ENCODE measurements at places on chromosomes 3 and 15.
A peak's percentile ranks its signal among the peaks of the same experiment; 100 is the strongest.

- no peak for ATAC-seq
Observed at GRCh38 chr3:37737134-37737533, 124.5 kb upstream of the CTDSPL start.

- ATAC-seq = no peak
Observed at GRCh38 chr15:34047893-34048775, 9.1 kb upstream of the AVEN start.

DNA sequence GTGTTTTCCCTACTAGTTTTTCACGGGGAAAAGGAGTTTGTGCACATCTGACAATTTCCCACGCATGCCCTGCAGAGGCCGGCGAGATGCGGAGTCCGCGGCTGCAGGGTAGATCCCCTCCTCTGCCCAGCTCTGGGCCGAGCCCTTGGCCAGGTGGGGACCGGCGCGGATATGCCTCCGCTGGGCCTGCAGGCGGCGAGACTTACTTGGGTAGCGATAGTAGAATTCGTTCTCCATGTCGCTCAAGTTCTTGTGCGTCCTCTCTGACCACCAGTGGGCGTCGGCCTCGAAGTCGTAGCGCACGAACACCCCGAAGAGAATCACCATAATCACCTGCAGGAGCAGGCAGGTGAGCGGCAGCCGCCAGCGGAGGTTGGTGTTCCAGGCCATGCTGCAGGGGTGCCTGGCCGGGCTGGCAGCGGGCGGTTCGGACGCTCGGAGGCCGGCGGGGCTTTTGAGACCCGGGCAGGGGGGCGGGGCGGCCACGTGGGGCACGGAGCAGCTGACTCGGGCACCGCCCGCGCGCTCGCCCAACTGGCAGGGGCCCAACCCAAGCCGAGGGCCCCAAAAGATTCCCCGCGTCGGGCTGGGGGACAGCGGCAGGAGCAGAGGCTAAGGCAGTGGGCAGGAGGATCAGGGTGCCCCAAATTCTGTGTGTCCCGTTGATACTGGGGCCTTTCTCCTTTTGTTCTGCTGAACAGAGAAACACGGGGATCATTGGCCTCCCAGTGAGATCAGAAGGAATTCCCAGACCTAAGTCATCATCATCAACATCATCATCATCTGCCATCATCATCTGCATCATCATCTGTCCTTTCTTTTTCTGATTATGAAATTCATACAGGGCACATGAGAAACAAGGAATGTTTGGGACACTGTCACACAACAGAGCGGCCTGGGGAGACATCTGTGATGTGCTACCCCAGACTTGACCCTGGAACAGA lies at the start of gene RHCG:
Gene RHCG, minus strand, starts transcription at position 429 of the 944 bp plus-strand sequence. Its CDS starts 39 bp downstream, at position 390.
- peak; percentile 80 for ATAC-seq

DNA sequence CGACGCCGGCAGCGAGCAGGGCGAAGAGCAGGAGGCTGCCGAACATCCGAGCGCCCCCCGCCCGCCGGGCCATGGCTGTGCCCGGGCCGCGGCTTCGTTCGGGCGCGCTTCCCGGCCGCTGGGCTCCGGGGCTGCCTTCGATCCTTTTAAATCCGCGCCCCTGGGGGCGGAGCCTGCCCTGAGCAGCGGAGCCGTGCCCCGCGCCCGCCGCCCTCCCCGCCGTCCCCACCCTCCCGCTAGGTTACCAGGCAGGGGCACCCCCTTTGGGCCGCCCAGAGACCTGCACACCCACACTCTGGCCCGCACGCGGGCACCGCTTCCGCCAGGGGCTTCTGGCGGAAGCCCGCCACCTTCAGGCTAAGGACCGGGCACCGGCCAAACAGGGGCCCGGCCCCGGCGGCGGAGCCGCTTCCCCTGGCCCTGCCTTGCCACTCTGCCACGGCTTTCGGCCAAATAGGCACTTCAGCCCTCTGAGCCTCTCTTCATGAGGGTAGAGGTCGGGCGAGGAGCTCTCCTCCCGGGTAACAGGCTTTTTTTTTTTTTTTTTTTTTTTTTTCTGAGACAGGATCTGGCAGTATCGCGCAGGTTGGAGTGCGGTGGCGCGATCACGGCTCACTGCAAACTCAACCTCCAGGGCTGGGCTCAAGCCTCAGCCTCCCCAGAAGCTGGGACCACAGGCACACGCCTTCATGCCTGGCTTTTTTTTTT lies at the start of gene NMB:
Gene NMB, minus strand, starts transcription at position 120 of the 708 bp plus-strand sequence. Its CDS starts 47 bp downstream, at position 73.
- ATAC-seq = peak; percentile 35

- no peak for ATAC-seq
Observed at GRCh38 chr3:4006288-4006687, 207.1 kb downstream of the LRRN1 start.

- ATAC-seq = no peak
Observed at GRCh38 chr15:98034731-98035130, 74.2 kb downstream of the ARRDC4 start.

- no peak for ATAC-seq
Observed at GRCh38 chr15:70523616-70524015, 239.7 kb downstream of the UACA start.

- ATAC-seq = no peak
Observed at GRCh38 chr15:93233710-93234109, 144.7 kb upstream of the RGMA start.

DNA sequence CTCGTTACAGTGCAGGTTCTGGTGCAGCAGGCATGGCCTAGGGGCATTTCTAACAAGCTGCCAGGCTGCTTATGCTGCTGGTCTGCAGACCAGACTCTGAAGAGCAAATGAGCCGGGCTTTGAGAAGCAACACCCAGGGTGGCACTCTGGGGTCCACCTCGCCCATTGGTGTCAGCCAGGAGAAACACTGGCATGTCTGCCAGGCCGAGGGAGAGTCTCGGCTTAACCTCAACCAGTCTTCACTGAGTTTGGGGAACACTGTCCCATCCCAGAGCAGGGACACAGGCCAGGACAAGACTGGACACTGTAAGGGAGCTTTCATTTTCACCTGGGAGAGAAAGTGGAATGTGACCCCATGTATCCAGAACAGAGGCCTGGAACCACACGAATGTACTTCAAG lies 93.4 kb downstream of the TOP2B start:
- no peak for ATAC-seq

DNA sequence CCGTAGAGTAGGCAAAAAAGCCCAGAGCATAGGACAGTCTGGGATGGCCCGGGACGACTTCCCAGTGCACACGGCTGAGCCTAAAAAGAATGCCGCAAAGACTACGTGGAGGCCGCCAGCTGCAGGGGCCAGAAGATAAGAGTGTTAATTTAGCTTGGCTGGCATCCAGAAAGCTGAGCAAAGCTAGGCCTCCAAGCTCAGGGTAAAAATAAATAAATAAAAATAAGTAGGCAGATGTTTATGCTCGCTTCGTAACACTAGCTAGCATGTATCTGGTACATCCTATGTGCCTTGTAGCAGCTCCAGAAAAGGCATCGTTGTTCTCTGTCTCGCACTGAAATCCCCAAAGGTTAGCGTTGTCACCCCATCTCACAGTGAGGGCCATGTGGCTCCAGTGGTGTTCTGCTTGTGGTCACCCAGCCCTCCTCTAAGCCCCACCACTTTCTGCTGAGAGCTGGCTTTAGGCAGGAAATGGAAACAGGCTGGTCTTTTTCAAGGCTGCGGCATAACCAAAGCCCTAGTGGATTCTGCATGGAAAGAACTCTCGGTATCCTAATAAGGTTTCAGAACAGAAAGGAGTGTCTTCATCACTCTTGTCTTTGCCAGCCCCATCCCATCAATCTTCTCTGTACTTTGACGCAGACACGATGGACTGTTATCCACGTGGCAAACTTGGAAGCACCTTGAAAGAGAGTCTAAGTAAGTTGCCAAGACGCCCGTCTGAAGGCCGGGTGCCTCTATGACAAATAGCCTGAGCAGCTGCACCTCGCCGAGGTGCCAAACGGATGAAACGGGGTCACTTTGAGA lies 58.1 kb upstream of the MEF2A start:
- ATAC-seq = no peak

GRCh38 chr3:152318512-152318911 lies 49.8 kb downstream of the MBNL1 start:
- peak; percentile 92 for ATAC-seq

DNA sequence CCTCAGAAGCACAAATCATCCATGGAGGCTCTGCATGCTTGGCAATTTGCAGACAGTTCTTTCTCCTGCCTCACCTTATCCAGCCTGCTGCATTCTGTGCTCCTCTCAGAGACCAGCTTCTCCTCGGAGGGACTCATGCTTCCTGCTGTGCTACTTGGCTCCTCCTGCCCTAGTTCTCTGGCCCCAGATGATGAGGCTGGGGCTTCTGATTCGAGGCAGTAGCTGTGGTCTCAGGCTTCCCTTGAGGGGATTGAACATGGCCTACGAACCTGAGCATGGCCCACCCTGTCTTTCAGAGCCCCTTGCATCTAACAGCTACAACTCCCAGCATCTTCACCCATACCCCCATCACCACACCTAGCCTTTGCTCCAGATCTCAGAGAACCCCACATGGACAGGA lies 6.7 kb downstream of the VIPR1 start:
- no peak for ATAC-seq

DNA sequence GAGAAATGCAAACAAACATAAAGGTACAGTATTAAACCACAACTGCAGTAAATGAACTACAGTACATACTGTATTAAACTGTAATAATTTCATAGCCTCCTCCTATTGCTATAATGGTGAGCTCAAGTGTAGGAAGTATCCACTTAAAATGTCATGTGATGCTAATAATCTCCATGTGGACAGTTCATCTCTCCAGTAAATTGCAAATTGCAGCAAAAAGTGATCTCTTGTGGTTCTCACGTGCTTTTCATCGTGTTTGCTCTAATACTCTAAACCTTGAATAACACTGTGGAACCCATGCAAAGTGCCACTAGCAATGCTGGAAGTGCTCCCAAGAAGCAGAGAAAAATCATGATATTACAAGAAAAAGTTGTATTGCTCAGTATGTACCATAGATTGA lies 9.2 kb upstream of the FNDC3B start:
- no peak for ATAC-seq

- no peak for ATAC-seq
Observed at GRCh38 chr15:100002086-100002620, 268.9 kb upstream of the LYSMD4 start.
